ENCODE measurements at places on chromosomes 4 and X. TPM values are rescaled to one million over a fixed set of nuclear protein-coding genes. Genes with fewer than 3 reads are reported as not detected.

- H3K27ac ChIP-seq = no peak overlapping the region
- H3K27me3 ChIP-seq = no peaks in the 10 kb centered on the region
- H3K4me3 ChIP-seq = no peak overlapping the region
- no peak for DNase-seq
- no peaks in the 10 kb centered on the region for H3K4me1 ChIP-seq
Measured at GRCh38 chr4:90211174-90211573, 84.0 kb downstream of the CCSER1 start.

GRCh38 chrX:119168104-119168503, 40.5 kb upstream of the KIAA1210 start:
- H3K36me3 ChIP-seq = no peaks in the 10 kb centered on the region
- H3K27me3 ChIP-seq = no peaks in the 10 kb centered on the region
- no peak overlapping the region for H3K4me3 ChIP-seq
- no peaks in the 10 kb centered on the region for H3K4me1 ChIP-seq

GRCh38 chrX:148914783-148915182, 414.4 kb downstream of the AFF2 start:
- no peak overlapping the region for H3K27ac ChIP-seq
- no peak overlapping the region for H3K4me3 ChIP-seq
- no peak for DNase-seq
- no peaks in the 10 kb centered on the region for H3K4me1 ChIP-seq

Gene CT45A10
- total RNA-seq = not detected

Data from psoas muscle (tissue), 8 donors.